Activated T-cell treated with anti-CD3 and anti-CD28 coated beads, Interleukin-2, amount 50 U/mL, for 24 hours (primary cell): ENCODE measurements at places on chromosomes 2 and 18.

GRCh38 chr2:182784777-182785176 lies 68.7 kb downstream of the DNAJC10 start:
- DNase-seq: no peak

DNA sequence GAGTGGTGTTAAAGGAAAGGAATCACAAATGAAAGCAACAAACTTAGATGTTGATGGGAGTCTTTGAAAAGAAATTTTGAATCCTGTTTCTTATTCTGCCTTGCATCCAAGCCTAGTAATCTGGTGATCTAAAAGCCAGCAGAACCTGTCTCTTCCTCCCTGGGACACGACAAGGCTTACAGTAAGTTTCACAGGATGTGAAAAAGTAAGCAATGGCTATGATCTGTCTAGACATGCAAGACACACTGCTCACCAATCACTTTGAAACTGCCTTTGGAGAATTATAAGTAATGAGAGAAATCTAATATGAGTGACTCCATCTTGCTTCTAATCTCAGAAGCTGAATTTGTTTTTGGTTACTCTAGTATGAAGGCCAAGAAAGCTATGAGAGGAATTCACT lies 103.7 kb downstream of the KCNH7 start:
- DNase-seq: no peak

DNA sequence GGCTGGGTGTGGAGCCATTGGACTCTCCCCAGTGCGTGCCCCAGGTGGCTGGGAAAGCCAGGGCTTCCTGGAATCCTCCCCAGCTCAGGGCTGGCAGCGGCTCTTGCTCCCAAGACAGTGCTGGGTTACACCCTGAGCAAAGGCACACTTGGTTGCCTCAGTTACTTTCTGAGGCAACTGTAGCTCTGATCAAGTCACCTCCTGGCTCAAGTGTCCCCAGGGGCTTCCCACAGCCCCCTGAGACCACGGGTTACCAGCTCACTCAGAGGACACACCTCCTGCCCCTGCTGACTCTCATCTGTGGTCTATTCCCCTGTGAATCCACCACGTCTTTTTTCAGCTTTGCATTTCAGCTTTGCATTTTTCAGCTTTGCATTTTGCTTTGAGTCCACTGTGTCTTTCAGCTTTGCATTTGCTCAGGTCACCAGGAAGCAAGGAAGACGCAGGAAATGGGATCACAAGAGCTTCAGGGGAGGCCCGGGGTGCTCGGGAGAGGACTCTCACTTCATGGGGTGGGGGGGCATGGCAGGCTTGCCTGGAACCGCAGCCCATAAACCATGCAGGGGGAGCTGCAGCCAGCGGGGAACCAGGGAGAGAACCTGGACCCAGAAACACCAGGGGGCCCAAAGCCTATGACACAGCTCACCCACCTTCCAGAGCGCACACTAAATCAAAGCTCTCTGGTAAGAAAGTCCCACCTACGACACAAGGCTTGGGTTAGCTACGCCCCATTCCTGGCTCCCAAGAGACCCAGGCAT lies 138.0 kb upstream of the ASB18 start:
- DNase-seq: no peak

DNA sequence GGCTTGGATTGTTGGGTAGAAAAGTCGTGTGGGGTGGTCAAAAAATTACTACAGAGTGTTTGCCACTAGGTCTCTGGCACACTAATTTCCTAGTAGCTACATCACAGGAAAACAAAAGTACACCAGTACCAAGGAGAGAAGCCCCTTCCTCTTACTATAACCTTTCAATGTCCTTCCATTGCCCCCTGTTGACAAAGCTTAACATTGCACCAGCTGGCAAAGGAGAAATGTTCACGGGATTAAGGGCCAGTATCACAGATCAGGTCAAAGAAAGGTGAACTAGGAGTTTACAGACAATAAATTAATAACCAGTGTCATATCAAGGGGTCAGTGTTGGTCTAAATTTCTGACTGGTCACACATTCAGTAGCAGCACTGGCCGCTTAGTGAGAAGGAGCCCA lies 1139.6 kb upstream of the FAM98A start:
- no peak for DNase-seq

- DNase-seq: no peak
Observed at GRCh38 chr2:203533676-203534591, 1.2 kb downstream of the RAPH1 start.

DNA sequence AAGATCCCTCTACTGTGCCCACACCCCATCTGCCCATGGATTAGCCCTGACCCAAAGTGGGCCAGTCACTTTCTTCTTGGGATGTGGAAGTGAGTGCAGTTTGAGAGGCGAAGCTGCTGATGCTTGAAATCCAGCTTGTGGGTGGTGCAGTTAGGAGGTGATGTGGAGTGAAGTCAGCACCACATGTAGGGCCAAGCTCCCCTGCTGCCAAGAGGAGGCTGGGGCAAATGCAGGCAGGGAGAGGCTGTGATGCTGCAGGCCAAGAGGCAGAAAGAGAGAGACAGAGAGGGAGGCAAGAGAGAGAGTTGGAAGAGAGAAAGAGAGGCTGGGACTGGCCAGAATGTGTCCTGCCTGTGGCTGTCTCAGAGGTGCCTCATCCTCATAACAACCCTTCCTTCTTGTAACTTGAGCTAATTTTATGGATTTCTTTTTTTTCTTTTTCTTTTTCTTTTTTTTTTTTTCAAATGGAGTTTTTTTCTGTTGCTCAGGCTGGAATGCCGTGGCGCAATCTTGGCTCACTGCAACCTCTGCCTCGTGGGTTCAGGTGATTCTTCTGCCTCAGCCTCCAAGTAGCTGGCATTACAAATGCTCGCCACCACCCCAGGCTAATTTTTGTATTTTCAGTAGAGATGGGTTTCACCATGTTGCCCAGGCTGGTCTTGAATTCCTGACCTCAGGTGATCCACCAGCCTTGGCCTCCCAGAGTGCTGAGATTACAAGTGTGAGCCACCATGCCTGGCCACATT lies 35.3 kb upstream of the CAB39 start:
- DNase-seq: no peak

GRCh38 chr18:2642771-2643170 lies 12.8 kb upstream of the SMCHD1 start:
- DNase-seq: no peak

DNA sequence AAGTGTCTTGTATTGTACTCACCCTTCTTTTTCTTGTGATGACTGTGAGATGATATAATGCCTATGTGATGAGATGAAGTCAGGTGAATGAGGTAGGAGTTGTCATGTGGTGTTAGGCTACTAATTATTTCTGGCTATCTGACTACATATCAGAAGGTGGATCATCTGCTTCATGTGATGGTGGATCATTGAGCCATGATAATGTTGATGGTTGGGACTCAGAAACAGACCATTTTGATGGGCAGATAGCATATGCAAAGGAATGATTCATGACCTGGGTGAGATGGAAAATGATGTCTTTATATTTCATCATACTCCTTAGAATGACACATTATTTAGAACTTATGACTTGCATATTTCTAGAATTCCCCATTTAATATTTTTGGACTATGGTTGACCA lies 19.5 kb downstream of the ANKRD30B start:
- DNase-seq: no peak

DNA sequence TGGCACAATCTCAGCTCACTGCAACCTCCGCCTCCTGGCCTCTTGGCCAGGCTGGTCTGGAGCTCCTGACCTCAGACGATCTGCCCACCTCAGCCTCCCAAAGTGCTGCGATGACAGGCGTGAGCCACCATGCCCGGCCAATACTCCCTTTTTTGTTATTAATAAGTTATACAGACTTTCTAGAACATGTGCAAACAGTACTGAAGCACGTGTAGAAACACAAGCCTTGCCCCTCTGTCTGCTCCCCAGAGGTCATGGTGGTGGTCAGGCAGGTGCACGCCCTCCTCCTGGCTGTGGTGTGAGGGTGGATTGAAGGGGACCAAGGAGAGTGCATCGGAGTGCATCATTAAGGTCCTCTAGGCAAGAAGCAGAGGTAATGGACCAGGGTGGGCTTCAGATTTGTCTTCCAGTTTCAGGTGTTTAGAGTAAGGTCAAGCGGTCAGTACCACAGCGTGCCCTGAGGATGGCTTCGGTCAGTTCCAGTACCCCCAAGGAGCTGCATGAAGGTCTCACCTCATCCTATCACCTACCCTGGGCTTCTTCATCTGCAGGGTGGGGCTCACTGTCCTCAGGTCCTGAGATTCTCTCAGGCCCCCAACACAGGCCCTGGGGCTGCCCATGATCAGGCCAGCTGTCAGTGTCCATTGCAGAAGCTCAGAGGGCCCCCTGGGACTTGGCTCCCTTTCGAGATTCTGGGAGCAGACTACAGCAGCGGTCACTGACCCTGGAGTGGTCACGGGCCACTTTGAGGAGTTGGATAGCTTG lies 124.3 kb downstream of the GLI2 start:
- no peak for DNase-seq

GRCh38 chr2:136055929-136056688 lies 61.8 kb downstream of the CXCR4 start:
- DNase-seq: no peak

GRCh38 chr18:22448238-22448637 lies 30.5 kb upstream of the CTAGE1 start:
- no peak for DNase-seq

GRCh38 chr2:114063346-114063745 lies 173.5 kb downstream of the ACTR3 start:
- no peak for DNase-seq

DNA sequence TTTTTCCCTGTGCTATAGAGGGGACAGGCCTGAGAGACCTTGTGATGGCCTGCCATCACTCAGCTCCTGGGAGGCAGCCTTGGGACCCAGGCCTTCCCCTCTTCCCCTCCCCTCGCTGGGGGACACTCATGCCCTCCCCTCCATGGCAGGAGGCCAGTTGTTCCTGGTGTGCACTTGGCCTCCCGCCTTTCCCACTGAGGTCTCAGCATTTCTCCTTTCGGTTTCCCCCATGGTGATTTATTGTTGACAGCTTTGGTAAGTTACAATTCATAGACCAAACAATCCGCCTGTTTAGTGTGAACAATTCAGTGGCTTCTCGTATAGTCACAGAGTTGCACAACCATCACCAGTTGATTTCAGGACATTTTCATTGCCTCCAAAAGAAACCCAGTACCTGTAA lies 10.2 kb upstream of the CNDP1 start:
- DNase-seq: no peak

DNA sequence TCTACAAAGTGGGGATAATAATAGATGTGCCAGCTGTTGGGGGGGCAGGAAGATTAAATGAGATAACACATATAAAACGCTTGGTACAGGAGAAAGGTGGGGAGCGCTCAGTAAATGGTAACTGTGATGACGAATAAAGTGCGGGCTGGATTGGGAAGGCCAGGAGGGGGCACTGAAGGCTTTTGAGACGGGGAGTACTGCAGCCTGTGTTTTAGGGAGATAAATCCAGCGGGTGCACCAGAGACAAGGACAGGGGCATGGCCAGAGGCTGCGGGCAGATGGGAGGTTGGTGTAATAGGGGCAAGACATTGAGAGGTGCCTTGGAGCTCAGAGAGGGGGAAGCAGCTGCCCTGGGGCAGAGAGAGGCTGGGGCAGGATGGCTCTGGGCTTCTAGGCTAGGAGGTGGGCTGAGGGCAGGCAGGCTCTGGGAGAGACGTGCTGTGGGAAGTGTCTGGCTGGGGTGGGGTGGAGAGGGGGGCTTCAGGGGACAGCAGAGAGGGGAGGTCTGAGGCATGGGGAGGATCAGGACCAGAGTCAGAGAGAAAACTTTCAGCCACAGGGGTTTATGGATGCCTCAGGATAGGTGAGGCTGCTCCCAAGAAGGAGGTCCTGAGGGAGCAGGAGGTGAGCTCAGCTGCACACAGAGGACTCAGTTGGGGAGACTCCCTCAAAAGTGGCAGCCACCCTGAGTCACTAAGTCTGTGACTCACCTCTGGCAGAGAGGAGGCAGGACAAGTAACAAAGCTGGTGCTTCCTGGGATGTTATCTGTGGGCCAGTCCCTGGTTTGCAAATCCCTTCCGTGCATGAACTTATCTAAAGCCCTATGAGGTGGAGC lies 18.8 kb downstream of the TEX44 start:
- no peak for DNase-seq

DNA sequence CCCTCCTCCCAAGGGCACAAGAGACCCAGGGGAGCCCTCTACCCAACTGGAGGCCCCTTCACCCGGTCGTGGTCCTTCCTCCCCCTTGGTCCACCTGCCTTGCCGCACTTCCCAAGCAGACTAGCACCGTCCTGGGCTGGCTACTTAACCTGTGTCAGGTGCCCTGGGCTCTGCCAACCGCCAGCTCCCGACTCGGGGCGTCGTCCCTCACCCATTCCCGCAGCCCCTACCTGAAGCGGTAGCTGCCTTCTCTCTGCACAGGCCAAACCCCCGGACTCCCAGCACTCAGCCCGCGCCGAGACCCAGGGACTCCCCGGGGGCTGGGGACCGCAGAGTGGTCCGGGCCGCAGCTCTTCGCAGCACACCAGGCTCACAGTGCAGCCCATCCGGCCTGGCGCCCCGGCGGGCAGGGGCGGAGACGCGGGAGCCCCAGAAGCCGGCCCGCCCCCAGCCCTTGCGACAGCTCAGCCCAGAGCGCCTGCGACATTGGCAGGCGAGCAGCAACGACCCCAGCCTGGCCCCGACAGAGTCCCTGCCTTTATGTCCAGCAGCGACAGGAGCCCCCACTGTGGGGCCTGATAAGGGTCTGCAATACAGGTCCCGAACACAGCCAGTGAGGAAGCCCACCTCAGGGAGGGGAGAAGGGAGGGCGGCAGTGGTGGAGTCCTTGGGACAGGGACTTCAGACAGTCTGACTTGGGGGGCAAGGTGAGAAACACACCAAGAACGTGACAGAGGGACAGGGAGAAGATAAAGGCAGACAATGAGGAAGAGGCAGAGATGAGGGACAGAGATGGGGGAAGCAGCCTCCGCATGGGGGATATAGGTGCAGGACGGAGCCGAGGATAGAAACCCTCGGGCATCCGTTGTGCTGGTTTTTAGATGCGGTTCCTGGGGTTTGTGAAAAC lies 31.0 kb upstream of the TNS1 start:
- peak; percentile 43 for DNase-seq

DNA sequence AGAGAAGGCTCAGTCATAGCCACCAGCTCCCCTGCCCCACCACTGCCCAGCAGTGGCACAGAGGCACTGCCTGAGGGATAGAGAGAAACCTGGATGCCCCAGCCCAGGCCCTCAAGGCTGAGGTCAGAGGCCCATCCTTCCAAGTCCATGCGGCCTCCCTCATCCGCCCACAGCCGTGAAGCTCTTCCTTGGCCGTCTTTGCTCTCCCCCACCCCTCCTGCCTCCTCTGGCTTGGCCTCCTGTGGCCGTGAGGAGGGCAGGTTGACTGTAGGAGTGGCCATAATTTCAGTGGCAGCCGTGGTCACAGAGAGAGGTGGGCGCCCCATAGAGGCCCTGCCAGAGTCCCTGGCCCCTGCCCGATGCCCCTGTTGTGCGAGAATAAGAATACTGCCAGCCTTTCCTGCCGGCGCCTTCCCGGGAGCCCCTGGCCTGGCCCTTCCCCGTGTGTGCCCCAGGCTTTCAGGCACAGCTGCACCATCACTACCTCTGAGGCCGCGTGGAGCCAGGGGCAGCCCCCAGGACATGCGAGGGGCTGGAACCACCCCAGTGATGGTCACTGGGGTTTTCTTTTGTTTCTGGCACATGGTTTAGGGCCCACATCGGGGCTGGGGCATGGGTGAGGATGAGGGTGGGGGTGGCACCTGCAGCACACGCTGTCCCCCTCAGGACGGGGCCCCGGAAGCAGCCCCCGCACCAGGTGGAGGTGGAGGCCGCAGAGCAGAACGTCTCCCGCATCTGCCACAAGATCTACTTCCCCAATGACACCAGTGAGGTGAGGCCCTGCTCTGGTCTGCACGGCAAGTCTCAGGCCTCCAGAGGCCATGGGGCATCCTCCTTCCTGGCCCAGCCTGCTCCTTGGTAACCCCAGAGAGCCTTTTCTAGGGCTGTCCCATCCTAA lies 13.1 kb upstream of the GPR17 start:
- DNase-seq: peak; percentile 52
